Activated T-cell treated with anti-CD3 and anti-CD28 coated beads, Interleukin-2, amount 50 U/mL, for 1 hour (primary cell): ENCODE measurements at places on chromosomes 16 and 17.

DNA sequence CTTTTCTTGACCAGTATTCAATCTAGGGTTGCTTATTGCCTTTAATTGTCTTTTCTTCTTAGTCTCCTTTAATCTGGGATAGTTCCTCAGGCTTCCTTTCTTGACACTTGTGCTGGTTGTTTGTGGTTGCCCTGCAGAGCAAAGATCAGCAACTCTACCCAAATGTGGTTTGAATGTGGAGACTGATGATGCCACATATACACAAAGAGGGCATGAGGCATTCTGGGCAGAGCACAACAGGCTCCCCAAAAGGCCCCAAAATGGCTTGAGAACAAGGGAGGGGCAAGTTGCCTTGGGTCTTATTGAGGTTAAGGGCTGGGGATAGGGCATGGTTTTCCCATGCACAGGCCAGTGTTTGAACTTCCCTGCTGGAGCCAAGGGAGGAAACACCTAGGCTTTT is 29.8 kb upstream of the HOXB9 start:
- no peak for DNase-seq

GRCh38 chr17:76678330-76678729 is 32.4 kb downstream of the MXRA7 start:
- peak; percentile 39 for DNase-seq

- DNase-seq = no peak
Observed at GRCh38 chr16:68445458-68445857, 2.9 kb downstream of the SMPD3 start.

- no peak for DNase-seq
Observed at GRCh38 chr17:82056729-82057621, 5.3 kb downstream of the GPS1 start.

- no peak for DNase-seq
Observed at GRCh38 chr17:14199601-14200000, 37.1 kb downstream of the CDRT15 start.

GRCh38 chr16:13427943-13428342 is 492.0 kb upstream of the ERCC4 start:
- DNase-seq = no peak

DNA sequence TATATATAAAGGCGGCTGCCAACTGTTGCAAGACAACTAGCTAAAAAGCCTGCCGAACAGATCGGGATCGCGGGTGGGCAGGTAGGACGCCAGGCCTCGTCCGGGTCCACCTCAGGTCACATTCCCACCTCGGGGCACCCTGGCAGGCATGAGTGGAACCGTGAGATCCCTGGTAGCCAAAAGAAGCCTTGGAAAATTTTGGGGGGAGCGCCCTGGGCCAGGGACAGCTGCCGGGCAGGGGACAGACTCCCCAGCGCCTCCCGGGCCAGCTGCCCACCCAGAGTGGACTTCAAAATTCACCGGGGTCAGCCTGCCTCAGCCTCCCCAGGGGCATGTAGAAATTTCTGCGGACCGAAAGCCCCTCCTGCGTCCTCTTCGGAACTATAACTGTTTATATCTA is 760.9 kb downstream of the KCNJ18 start:
- no peak for DNase-seq

- no peak for DNase-seq
Observed at GRCh38 chr17:4719684-4720221, 9.3 kb downstream of the ARRB2 start.

- DNase-seq = peak; percentile 27
Observed at GRCh38 chr17:43832168-43832975, 574 bp downstream of the MPP3 start.

DNA sequence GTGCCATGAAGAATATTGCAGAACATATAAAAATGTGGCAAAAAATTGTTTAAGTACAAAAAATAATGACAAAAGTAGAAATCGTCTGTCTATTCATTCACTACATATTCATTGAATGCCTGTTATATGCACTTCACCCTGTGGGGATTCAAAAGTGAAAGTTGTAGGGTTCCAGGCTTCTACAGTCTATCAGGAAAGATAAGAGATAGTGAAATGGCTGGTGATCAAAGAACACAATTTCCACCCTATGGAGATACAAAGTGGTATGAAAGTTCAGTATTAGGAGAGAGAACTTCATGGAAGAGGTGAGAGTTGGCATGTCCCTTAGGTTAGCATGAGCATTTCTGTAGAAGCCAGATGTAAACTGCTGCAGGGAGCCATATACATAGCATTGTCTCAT is 127.0 kb upstream of the PMFBP1 start:
- no peak for DNase-seq

DNA sequence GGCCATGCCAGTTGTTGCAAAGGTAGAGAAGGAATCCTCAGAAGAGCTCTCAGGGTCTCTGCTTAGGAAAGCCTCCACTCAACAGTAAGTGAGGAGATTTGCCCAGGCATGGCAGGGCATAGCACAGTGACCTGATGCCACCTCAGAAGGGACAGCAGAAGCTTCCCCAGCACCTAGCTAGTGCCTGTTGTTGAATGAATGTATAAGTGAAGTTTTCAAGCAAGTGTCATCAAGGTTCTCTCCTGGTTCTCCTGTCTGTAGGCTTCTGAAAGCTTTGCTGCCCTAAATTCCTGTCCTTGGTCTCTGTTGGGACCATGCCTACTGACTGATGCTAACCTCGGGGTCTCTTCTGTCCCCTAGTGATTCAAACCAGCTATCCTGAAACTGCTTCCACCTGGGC is 114.9 kb upstream of the TBX2 start:
- DNase-seq = no peak

DNA sequence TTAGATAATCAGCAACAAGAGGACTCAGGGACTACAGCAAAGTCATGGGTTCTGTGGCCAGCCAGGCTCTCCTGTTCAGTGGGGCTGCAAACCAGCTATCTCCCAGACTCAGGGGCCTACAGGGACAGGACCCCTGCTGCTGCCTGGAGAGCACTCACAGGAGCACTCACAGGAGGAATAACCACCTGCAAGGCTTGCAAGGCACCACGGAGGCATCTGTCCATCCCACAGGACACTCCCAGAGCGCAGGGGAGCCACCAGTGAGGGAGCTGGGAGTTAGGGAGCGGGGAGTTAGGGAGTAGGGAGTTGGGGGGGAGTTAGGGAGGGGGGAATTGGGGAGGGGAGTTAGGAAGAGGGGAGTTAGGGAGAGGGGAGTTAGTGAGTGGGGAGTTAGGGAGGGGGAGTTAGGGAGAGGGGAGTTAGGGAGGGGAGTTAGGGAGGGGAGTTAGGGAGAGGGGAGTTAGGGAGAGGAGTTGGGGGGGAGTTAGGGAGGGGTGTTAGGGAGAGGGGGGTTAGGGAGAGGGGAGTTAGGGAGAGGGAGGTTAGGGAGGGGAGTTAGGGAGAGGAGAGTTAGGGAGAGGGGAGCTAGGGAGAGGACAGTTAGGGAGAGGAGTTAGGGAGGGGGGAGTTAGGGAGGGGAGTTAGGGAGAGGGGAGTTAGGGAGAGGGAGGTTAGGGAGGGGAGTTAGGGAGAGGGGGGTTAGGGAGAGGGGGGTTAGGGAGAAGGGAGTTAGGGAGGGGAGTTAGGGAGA is 5.7 kb downstream of the CANT1 start:
- DNase-seq = peak; percentile 16

DNA sequence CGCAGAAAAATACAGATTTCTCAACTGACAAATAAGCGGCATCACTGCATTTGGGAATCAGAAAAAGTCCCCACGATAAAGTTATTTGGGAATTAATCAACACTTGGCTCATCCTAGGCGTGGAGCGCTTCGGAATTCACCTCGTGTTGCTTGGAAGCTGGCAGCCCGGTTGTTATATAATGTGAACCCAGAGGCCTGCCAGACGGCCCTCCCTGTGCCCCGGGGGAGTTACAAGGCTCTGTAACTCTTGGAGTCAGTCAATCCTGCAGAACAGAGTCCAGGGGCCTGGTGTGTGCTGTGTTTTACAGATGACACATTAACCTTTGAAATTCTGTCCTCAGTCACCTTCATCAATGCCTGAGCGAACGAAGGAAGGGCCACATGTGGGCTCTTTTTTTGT is 111.1 kb downstream of the PITPNC1 start:
- DNase-seq = no peak

DNA sequence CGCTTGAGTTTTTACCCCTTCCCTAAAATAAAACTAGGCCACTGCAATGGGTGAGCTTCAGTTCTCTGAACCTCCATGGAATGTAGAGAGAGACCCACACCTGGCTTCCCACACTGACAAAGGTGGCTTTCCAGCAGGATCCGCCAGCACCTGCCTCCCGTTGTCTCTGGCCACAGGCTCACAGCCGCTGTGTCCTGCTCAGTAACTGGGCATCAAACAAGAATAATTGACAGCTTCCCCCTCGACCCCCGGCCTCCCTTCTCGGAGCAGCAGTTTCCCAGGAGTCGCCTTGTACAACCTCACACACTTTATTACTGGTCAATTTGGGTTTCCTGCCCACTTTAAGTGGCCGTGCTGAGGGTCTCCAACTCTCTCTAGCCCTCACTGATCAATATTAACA is 586.1 kb upstream of the PSMD7 start:
- no peak for DNase-seq

DNA sequence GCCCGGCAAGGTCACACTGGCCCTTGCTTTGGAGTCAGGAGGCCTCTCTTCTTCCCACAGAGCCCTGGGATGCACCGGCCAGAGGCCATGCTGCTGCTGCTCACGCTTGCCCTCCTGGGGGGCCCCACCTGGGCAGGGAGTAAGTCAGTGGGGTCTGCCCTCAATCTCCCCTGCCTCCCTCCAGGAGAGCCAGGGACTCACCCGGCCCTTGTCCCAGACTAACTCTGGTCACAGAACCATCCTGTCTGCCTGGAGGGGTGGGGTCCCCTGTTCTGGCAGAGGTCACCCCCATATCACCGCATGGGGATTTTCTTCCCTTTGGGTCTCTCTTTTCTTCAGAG is 222 bp downstream of the ZG16B start:
- DNase-seq = no peak

- no peak for DNase-seq
Observed at GRCh38 chr16:74650966-74651567, 15.6 kb downstream of the RFWD3 start.

- DNase-seq = no peak
Observed at GRCh38 chr17:59298521-59298920, 32.9 kb upstream of the YPEL2 start.

DNA sequence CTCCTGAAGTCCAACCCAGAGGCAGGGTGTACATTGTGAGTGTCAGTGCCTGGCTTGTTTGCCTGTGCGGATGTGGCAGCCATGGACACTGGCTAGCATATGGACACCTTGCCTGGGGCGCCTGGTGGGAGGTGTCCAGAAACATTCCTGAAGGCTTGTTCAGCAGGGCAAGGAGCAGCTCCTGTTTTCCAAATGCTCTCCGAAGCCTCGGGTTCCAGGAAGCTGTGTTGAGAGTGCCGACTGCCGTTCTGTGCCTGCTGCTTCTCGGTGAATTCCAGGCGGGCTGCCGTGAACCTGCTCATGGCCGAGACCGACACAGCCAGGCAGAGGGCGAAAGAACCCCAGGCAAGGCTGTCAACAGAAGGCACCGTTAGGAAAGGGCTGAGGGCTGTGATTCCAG is 10.9 kb upstream of the DHRS7C start:
- DNase-seq = no peak

DNA sequence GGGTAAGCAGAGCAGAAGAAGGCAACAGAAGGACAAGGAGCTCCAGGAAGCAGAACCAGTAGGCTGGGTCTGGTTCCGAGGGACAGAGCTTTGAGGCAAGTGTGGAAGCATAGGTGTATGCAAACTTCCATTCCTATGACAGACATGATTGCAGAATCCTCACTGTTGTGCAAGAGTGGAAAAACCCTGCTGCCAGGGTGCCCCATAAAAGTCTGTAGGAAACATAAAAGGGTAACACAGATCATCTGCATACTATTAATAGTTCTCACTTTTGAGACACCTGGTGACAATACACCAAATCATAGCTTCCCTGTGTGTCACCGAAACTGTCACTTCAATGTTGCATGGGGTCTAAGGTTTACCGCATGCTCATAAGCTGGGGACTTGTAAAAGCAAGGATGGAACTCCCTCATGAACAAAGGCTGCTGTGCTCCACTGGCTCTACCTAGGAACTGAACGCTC is 39.7 kb downstream of the ARHGAP17 start:
- no peak for DNase-seq
